Stomach (tissue), 19 donors: ENCODE measurements at places on chromosomes 13 and 19. TPM values are rescaled to one million over a fixed set of nuclear protein-coding genes. Genes with fewer than 3 reads are reported as not detected.
A peak's percentile ranks its signal among the peaks of the same experiment; 100 is the strongest.

DNA sequence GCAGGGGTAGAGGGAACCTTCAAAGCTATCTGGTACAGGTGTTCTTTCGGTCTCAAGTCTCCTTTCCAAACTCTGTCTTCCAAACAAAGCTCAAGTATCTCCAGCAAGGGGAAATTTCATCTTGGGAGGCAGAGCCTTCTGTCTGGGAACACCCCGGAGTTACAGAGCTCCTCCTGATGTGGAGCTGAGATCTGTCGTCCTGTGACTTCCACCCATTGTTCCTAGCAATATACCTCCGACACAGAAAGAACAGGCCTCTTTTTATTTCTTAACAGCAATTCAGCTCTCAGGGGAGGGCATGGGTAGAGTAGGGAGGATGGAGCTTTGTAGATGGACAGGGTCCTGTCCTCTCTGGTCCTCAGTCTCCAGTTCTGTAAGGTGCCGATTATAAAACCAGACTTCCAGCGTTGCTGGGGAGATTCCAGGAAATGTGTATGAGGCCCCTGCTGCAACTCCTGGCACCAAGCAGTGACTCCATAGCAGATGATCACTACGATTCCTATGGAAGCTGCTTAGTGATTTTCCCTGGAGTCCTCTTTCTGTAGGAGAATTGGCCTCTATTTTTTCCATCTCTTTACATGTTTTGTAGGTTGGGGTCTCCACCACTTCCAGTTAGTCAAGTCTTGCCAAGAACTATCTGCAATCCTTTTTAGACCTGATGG lies 56.0 kb upstream of the ARGLU1 start:
- no peak overlapping the region for H3K4me3 ChIP-seq
- H3K27ac ChIP-seq: no peak overlapping the region
- peaks cover 10% of the 10 kb centered on the region for H3K4me1 ChIP-seq
- H3K36me3 ChIP-seq: no peaks in the 10 kb centered on the region

DNA sequence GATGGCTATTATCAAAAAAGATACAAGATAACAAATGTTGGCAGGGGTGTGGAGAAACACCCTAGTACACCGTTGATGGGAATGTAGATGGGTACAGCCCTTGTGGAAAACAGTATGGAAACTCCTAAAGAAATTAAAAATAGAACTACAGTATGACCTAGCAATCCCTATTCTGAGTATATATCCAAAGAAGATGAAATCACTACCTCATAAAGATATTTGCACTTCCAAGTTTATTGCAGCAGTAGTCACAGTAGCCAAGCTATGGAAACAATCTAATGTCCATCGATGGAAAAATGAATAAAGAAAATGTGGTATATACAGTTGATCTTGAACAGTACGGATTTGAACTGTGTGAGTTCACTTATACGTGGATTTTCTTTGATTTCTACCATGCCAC lies 28.3 kb downstream of the TDRD3 start:
- no peaks in the 10 kb centered on the region for H3K4me1 ChIP-seq
- H3K27ac ChIP-seq: no peak overlapping the region
- no peak for DNase-seq
- H3K27me3 ChIP-seq: no peaks in the 10 kb centered on the region
- no peak overlapping the region for H3K4me3 ChIP-seq

The MAB21L1 gene
- total RNA-seq: not detected

The KLK14 gene
- total RNA-seq: not detected

The SLC15A1 gene
- not detected for total RNA-seq

The CCNA1 gene
- not detected for total RNA-seq

DNA sequence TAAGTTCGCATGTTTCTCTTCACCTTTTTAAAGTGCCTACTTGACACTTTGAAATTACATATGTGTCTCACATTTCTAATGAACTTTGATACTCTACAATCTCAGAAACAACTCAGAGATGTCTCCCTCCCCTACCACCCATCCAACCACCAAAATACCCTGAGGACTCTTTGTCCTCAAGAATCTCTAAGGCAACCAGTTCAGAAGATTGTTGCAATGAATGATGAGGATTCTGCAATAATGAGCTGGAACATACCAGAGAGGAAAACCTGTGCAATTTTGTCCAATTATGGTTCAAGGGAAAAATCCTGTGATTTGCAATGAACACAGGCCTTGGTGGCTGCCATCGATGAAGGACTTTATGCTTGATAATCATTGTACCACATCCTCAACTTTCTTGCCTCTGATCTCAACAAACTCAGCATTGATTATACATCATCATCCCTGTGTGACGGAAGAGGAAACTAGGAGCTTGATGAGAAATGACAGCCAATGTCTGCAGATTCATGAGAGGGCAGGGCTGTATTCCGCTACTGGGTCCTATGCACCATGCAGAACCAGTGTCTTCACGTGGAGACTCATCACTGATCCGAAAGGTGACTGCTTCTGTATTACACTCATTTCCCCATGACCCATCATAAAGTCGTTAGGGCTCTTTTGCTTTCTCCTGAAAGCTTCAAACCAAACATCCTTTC lies 1.1 kb downstream of the FPR1 start:
- H3K27ac ChIP-seq: no peak overlapping the region
- DNase-seq: no peak
- H3K36me3 ChIP-seq: no peaks in the 10 kb centered on the region
- H3K4me3 ChIP-seq: peak overlapping the region; percentile 16
- peaks cover 16% of the 10 kb centered on the region for H3K27me3 ChIP-seq
- no peaks in the 10 kb centered on the region for H3K4me1 ChIP-seq

- DNase-seq: no peak
- peaks cover 94% of the 10 kb centered on the region for H3K4me1 ChIP-seq
- no peak overlapping the region for H3K27ac ChIP-seq
- H3K4me3 ChIP-seq: no peak overlapping the region
Measured at GRCh38 chr13:46644816-46645215, 91.8 kb downstream of the LRCH1 start.

- H3K27me3 ChIP-seq: no peaks in the 10 kb centered on the region
- H3K4me3 ChIP-seq: no peak overlapping the region
- peaks cover 68% of the 10 kb centered on the region for H3K4me1 ChIP-seq
- DNase-seq: peak; percentile 60
- H3K36me3 ChIP-seq: peaks cover 100% of the 10 kb centered on the region
Measured at GRCh38 chr19:38706792-38707511, 37.3 kb downstream of the CAPN12 start.
